ENCODE measurements at places on chromosomes 6 and 20. TPM values are rescaled to one million over a fixed set of nuclear protein-coding genes. Genes with fewer than 3 reads are reported as not detected.
A peak's percentile ranks its signal among the peaks of the same experiment; 100 is the strongest.

DNA sequence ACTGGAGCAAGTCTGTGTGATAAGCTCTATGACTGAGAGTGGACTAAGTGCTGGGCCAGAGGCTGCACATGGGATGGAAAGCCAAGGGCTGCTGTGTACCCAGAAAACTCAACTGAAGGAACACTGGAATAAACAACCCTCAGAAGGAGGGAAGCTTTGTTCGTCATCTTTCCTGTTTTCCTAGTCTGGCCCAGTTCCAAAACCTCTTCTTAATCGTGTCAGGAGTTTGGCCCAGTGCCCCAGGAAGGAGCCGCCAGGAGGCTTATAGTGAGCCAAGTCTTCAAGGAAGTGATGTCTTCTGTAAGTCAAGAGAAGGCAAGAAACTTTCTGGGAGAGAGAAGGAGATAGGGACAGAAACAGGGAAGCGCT is 23.3 kb upstream of the TOP1 start:
- DNase-seq: peak; percentile 81

DNA sequence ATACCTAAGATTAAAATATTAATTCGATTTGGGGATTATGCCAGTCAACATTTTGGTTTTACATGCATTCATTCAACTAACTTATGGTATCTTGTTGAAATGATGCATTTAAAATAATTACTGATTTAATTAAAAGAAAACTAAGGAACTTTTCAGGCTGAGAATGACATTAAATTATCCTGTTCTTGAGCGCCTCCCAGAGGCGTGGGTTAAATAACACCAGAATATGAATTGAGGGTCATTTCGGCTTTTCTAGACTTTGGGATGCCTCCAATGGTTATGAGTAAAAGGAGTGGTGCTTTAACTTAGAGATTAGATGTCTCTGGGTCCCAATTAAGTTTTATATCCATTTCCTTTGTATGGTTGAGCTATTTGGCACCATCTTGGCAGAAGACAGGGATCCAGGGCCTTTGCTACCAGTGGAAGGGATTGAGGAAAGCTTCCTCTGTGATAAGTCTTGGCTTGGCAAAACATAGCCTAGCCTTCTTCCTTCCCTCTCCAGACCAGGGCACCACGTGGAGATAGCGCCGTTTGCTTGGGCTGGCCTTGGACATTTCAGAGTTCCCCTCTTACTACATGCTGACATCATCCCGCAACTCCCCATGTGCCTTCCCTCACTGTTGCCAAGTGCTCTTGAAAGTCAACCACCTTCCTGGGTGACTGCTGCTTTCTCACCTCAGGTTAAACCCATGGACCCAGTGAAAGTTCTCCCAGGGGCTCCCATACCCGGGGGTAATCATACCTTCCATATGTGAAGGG is 28.7 kb downstream of the GNAS start:
- DNase-seq: no peak

DNA sequence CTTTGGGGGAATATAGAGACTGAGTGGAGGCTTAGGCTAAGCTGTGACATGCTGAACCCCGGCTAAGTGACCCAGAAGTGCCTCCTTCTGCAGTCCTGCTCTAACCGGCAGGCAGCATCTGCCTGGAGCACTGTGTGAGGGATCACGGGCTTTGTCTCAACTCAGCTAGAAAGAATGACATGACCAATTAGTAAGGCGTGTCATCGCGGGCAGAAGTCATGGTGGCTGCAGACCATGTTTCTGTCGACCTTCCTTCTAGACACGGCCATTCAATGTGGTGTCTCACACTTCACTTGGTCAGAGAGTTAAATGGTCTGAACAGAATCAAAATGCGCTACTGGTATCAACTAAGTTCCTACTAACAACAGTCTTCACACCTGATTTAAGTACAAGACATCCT is 35.0 kb downstream of the HUS1B start:
- no peak for DNase-seq

DNA sequence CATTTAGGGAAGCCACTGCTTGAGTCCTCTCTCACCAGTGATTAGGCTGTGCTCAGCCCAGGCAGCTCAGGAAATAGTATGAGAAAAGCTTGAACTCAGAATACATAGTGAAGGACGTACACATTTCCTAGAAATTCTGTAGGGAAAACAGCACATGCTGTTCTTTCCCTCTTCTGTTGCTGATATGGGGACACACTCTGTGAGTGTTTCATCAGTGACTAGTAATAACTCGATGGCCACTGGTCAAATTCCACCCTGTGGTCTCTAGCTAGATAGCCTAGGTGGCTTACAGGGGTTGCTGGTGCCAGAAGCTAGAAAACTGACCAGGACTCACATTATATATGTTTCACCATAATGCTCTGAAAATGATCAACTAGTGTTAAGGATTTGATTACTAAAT is 259.8 kb upstream of the SOX4 start:
- no peak for DNase-seq

- DNase-seq: no peak
Measured at GRCh38 chr20:2705931-2706645, 13.5 kb downstream of the EBF4 start.

DNA sequence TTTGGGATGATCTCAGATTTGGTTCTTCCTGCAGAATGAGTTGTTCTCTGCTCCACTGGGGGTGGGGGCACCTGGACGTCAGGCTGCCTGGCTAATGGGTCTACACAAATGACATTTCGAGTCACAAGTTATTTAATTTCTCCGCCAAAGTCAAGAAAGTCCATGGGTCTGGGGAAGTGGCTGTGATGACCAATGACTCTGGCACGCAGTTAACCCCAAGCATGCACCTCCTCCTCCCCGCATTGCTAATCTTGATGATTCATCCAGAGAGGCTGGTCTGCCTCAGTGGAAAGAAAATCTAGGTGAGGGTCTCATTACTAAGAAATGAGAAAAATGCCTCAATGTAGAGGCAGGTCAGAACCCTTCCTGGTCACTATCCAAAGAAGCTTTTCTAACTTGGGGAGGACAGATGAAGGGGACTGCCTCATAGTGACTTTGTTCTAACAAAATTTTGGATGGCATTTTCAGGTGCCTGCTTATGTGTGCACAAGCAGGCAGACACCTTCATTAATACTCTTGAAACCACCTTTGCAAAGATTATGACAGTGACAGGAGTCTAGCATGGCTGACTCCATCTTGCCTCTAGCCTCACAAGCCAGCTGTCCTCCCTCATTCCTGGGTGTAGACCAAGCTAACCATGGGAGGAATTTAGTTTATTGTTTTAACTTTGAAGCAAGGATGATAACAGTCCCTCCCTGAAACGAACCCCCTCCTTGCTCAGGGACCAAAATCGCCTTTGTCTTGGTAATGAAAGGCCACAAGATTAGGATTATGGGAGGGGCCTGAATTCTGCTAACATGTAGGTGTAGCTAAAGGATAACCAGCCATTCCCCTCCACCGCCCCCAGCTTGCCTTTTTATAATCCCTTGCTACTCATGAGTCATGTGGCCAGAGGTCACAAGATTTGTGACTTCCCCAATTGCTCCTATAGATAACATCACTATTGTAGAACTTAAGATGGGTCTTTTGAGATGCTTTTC is 98.6 kb upstream of the MRPS10 start:
- peak; percentile 43 for DNase-seq

GRCh38 chr20:19448632-19449031 is 236.2 kb downstream of the SLC24A3 start:
- no peak for DNase-seq

- no peak for DNase-seq
Measured at GRCh38 chr6:133341607-133342158, 100.5 kb downstream of the EYA4 start.

DNA sequence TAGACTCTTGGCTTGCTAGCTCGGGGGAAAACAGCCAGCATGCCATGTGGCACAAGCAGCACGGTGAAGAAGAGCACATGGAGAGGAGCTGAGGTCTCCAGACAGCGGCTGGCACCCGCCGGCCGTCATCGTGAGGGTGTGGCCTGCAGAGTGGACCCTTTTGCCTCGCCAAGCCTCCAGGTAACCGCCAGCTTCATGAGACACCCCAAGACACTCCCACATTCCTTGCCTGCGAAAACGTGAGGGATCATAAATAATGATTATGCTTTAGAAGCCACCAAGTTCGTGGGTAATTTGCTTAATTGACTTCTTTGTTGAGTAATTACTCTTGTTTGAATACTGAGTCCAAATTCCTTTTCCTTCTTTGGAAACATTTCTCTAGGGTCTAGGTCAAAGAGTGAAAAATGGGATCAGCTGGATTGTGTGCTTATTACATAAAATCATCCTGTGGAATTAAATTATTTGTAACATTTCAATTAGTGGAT is 23.2 kb downstream of the FAM50B start:
- no peak for DNase-seq

GRCh38 chr6:27213544-27214125 is 33.9 kb upstream of the PRSS16 start:
- DNase-seq: no peak

GRCh38 chr6:122833021-122833491 is 44.0 kb downstream of the SMPDL3A start:
- DNase-seq: peak; percentile 7

DNA sequence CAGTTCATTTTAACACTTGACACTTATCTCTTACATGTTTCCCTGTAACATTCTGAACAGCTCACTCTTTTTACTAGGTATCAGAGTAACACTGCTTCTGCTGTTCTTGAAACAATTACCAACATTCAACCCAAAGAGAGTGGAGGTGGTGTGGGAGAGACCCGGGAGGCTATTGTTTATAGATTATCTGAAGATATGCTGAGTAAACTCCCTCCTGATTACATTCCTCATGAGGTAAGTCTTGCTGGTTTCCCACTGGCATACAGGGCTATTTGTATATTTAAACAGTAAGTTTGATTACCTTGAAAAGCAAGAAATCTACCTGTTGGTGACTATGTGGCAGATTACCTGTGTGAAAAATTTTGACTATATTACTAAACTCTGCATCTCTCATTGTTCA is 39.8 kb upstream of the GLP1R start:
- no peak for DNase-seq

DNA sequence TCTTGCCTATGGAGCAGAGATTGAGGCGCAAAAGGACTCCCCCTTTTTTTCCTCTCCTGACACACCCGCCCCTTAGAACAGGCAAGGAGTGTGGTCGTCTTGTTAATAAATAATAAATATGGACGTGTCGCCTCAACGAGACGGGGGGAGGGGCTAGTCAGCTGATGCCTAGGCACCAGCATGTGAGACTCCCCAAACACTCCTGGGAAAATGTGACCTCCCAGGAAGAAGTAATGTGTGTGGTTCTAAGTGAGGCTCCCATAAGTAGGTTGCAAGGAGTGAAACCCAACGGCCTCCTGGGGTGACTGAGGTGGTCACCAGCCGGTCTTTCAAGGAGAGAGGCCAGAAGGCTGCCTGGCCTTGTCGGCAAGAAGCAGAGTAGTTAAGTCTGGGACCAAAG is 1.1 kb upstream of the FAXC start:
- DNase-seq: peak; percentile 13

GRCh38 chr6:138957484-138957883 is 30.6 kb downstream of the REPS1 start:
- no peak for DNase-seq

DNA sequence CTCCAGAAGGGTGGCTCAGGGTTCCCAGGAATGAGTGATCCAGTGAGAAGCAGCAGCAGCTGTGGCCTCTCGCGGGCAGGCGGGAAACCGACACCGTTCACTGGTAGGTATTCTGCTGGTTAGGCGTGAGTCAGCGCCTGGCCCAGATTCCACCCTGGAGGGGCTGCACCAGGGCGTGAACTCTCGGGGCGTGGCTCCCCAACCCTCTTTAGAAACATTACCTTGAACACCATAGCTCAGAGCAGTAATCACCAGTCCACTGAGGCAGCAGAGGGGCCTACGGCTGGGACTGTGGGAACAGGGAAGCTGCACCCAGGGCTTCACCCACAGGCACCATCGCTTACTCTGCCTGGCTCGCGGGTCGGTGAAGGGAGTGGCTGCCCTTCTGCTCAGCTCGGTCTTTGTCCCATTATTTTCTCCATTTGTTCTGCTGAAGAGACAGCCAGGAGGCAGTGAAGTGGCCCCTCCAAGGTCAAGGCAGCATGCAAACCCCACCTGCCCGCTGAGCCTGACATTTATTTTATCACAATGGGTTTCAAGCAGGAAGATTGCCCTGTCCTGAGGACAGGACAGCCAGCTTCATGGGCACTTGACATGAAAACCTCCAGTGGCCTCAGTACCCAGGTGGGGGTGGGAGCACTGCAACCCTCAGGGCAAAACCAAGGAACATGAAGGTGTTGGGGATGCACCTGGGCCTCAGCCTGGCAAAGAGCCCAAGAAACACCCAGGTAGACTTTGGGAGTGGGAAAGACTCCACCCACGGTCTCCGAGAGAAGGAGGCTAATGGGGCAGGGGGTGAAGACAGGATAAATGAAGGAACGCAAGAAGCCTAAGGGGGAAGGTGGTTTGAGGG is 51.0 kb upstream of the CD93 start:
- DNase-seq: peak; percentile 99

DNA sequence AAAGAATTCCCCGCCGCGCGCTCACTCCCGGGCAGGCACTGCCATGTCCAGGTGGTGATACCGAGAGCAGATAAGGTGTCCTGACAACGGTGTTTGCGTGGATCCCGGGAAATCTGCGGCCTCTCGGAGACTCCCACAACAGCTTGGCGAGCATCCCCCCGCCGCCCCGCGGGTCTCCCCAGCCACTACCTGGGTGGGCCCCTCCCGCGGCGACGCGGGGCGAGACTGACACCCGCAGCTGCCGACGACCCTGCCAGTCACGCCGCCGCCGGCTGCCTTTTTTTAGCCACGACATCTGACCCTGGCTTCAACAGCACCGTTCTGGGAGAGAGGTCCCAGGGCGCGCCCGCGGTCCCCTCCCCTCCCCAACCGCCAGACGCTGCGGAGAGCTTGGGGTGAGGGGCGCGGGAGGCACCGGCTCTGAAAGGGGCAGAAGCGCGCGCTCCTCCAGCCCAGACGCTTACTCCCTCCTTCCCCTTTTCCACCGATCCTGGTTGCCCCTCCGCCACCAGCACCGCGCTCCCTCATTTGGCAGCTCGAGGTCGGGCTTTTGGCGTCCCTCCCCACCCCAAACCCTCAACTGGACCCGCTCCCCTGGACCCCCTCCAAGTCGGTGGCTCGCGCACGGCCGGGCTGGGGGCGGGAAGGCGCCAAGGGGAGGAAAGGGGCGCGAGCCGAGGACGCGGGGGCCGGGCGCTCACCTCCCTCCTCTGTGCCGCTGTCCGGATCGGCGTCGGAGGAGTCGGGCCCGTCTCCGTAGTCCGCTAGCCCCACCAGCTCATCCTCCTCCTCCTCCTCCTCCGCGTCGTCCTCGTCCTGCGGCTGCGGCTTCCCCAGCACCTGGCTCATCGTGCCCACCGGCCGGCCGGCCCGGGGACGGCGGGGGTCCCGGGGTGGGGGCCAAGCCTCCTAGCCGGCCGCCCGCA is 665 bp downstream of the RRAGD start:
- peak; percentile 86 for DNase-seq

PBOV1 gene
- total RNA-seq: not detected

SCRT2 gene
- not detected for total RNA-seq

BPI gene
- total RNA-seq: 0.06 TPM

SCUBE3 gene
- 0.36 TPM for total RNA-seq

ARFGAP1 gene
- total RNA-seq: 96.8 TPM

BMP2 gene
- not detected for total RNA-seq

TNFRSF21 gene
- 23.0 TPM for total RNA-seq

GRIK2 gene
- total RNA-seq: 0.22 TPM

CST1 gene
- total RNA-seq: not detected

POU5F1 gene
- 2.4 TPM for total RNA-seq

POM121L2 gene
- total RNA-seq: not detected

ANKRD66 gene
- total RNA-seq: not detected

C20orf202 gene
- not detected for total RNA-seq

TRIM27 gene
- total RNA-seq: 48.2 TPM
